ENCODE measurements at places on chromosomes 2 and 18. TPM values are rescaled to one million over a fixed set of nuclear protein-coding genes. Genes with fewer than 3 reads are reported as not detected.

Gene IL1RL2
- not detected for total RNA-seq

GRCh38 chr2:51695531-51695930 lies 663.6 kb upstream of the NRXN1 start:
- DNase-seq = no peak

GRCh38 chr2:103161456-103162289 lies 399.8 kb downstream of the TMEM182 start:
- peak; percentile 22 for DNase-seq

DNA sequence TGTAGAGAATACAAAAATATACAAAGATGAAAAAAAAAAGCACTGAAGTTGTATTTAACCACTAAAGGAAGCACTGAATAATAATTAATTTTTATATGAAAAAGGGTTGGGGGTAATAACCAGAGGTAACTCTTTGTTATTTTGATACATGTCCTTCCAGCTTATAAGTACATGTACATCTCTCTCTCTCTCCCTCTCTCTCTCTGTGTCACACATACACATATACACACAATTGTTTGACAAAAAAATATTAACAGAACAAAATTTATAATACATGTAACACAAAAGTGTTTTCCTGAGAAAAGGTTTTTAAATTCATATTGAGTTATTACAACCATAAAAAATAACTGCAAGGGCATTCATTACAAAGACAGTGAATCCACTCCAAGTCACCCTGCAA lies 4.6 kb downstream of the WIPF1 start:
- no peak for DNase-seq

DNA sequence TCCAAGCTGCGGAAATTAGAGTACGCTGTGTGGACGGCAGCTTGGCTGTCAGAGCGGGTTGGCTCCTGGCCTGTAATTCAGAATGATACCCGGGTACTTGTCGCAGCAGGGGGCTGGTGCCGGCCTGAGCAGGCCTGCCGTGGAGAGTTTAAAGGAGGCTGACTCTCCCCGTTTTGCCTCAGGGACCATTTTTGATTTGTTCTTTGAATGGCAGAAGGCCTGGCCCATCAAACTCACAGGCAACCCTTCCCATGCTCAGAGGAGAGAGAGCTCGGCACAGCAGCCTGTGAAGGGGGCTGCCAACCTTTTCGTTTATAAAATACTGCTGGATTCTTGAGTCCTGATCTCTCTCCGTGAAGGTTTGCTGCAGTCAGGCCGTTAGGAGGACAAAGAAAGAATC lies 151.3 kb downstream of the KLHL29 start:
- DNase-seq = no peak

- DNase-seq = no peak
Measured at GRCh38 chr2:160940271-160940670, 220.0 kb upstream of the TANK start.

Gene PTPN18
- 89.2 TPM for total RNA-seq

- DNase-seq = no peak
Measured at GRCh38 chr2:29397039-29397438, 281.8 kb downstream of the CLIP4 start.

GRCh38 chr18:59142274-59142673 lies 2.6 kb downstream of the SEC11C start:
- DNase-seq = no peak

Measured in activated CD4-positive, alpha-beta T cell treated with anti-CD3 and anti-CD28 coated beads, Interleukin-2, amount 10 ng/mL, durations not matched to agents 7 days and 5 days (primary cell).